Endodermal cell (in vitro differentiated cells): ENCODE measurements at places on chromosomes 1 and 21.

- DNase-seq = peak; percentile 55
These were observed 54.5 kb downstream of the PAPPA2 start for GRCh38 chr1:176517484-176517883.

GRCh38 chr21:33916200-33916567 lies 580 bp upstream of the ATP5PO start:
- DNase-seq = peak; percentile 50

GRCh38 chr1:22841860-22842281 lies 130.8 kb downstream of the LACTBL1 start:
- DNase-seq = no peak

DNA sequence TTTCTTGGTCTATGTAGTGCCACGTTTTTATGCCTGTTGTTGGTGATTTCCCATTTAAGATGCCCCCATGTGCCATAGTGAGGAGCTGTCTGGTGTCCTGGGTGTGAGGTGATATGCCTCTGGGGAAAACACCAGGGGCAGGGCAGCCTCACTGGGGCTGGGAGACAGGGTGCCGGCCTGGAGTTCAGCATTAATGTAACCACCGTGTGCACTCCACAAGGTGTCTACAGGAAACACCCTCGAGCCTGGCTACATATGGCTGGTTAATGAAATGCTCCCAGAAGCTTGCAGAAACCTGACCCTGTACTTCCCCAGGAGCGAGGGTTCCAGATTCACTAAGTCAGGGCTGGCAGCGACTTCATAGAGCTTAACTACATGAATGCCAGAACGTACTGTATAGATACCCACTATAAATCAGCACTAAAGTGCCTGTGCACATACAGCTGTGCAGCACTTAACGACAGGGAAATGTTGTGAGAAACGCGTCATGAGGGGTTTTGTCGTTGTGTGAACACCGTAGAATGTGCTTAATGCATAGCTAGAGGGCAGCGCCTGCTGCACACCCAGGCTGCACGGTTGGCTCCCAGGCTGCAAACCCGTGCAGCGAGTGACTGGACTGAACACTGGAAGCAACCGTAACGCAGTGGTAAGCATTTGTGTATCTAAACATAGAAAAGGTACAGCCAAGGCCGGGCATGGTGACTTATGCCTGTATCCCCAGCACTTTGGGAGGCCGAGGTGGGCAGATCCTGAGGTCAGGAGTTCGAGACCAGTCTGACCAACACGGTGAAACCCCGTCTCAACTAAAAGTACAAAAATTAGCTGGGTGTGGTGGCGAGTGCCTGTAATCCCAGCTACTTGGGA lies 10.4 kb downstream of the TFF2 start:
- DNase-seq = peak; percentile 24

- DNase-seq = no peak
These were observed 2.7 kb upstream of the RAB29 start for GRCh38 chr1:205777994-205778393.

DNA sequence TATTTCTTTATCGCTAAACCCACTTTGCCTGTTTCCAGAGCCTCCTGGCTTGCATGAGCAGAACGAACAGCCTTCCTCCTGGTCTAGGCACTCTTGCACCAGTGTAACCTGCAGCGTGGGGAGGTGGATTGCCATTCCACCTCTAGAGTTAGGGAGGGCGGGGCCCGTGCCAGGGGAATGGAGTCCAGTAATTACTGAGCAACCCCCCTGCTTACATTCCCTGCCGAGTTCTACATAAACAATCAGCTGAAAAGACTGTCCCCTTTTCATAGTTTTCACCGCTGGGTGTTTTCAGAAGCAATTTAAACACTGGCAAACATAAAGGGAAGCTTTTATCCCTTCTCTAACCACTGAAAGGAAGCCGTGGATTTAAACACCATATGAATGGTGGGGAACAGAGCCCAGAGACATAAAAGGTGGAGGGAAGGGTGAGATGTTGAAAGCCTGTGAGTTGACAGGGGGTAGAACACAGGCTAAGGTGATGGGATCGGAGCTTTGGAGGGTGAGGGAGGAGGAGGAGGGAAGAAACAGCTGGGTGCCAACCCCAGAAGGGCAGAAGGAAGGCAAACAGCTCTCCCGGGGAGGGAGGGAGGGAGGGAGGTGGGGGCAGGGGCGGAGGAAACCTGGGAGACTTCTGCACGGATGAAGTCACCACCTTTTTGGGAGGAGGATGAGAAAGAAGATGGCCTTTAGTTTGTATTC lies 68.0 kb upstream of the WDR26 start:
- DNase-seq = peak; percentile 86

- DNase-seq = peak; percentile 94
These were observed 306.2 kb downstream of the TTLL7 start for GRCh38 chr1:83692524-83693381.

DNA sequence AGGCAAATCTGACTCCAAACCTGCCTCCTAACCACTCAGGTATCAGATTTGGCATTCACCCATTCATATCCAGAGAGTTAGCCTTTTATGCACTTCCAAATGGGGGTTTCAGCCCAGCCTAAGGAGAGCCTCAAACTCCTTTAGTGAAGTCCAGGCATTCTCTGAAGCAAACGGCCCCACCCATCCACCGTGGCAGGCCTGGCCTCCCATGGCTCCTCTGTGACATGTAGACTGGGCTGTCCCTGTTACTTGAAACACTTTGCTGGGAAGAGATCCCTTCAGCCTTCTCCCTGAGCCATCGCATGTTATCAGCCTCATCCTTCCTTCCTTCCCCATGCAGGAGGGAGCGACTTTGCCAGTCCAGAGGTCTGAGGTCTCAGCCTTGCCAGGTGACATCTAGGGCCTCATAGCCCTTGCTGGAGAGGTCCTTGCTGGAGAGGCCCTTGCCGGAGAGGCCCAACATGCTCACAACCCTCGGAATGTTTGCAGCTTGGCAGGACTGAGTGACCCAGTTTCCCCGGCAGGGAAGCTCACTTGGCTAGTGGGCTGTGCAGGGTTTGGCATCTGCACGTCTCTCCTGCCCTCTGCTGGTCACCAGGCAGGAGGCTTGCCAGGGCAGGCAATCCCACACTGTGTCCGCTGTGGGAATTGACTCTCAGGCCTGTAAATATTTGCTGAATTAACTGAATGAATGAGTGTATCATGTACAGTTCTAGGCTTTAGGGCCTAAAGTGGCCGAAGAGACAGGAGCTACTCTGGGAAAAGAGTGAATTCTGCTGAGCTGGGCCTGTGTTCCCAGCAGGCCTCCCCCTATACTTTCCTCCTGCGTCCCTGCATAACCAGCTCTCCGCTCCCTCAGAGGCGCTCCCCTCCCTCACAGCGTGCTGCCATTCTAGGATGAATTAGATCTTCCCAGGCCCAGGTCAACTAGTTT lies 26.7 kb upstream of the RBM15 start:
- DNase-seq = peak; percentile 94

DNA sequence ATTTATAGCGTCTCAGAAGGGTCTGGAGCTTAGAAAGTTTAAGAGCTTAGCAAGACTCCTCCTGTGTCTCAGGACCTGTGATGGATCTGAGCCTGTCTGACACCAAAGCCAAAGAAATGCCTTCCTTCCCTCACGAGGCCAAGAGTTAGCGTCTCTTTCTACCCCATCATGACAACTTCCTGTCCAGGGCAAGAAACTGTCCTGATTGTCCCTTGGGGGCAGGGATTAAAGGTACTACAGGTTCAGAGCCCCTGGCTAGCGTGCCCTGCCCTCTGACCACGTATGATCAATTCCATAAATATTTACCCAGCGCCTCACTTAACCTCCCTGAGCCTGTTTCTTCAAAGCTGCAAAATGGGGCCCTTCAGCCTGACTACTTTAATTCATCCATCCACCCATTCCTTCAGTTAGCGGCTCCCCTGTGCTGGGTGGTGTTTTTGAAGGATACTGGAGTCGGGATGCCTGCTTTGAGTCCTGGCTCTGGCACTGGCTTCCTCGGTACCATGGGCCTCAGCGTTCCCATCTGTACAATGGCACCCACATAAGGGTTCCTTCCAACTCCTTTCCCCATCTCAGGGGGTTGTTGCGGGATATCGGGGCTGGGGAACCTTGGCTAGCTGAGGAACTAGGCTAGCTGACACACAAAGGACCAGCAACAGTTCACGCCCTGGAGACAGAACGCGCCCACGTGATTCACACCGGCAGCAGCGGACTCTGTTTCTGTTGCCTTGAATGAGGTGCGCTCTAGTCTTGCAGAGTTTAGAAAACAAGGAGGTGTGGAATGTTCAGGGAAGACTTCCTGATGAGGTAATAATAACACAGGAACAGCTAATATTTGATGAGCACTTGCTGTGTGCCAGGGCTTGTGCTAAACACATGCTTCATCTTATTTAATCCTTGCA lies 23.0 kb upstream of the EPHA2 start:
- DNase-seq = no peak

- DNase-seq = no peak
These were observed 99.0 kb downstream of the ZZZ3 start for GRCh38 chr1:77583483-77583882.

DNA sequence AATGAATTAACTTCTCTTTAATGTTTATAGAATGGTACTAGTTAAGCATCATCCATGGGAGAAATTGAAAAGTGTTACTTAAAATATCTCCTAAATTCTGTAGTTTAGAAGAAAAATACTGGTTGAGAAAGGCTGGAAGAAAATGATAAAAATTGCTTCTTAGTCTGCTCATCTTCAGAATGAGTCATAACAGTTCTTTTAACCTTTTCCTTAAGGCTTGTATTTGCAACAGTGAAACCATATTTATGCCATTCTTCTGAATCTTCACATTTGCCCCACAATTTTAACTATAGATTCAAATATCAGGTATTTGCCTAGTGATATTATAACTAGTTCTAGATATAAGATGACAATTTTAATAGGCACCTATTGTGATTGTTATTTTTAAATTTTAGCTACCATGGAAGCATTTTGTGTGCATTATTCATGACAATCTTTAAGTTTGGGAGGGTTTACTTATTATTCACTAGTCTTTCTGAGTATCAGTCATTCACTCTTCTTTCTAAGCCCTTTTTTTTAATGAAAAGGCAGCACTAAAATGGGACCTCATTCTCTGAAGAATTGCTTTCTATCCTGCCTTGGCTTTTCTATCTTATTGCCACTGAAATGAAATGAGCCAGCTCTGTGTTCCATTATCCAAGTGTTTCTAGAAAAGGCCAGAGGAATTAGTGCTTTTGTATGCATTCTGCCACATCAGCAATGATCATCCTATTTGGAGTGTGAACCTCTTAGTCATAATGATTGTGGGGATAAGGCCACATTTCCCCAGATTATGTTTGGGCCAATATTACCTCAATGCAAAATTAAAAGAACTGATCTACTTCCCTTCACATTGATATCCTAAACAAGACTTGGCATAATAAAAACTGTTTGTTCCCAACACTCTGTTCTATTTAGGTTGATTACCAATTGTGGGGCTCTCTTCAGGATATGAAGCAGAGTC lies 58.4 kb downstream of the SAMSN1 start:
- no peak for DNase-seq

- no peak for DNase-seq
These were observed 25.6 kb downstream of the DPYD start for GRCh38 chr1:97895278-97895677.

DNA sequence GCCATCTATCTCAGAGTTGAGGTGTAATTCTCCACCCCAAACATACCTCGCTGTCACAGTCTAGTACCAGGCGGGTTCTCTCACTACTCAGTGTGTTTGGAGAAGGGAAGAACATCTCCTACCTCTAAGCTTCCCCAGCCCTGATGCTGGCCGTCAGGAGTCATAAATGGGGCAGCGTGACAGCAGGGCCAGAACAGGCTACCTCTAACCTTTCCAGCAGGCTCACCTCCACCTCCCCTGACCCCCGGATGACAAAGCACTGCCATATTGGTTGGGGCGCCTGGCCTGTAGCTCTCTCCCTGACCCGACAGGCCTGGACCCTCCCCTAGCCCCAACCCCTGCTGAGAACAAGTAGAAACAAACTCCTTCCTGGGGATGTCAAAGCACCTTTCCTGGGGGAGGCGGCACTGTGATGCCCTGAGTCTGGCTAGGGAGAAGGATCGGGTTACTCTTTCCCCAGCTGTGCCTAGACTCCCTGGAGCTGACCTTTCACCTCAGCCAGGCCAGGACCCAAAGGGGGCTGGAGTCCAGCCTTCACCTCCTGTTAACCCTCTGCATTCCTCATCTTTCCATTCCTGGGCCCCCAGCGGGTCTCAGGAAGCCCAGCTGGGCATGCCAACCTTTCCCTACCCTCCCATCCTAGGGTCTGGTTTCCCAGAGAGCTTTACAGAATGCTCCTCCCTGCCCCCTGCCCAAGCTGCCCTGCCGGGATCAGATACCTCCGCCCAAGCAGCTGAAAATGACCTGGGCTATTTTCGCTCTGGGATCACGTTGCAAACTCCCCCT lies 34.2 kb downstream of the AHDC1 start:
- DNase-seq = peak; percentile 80

DNA sequence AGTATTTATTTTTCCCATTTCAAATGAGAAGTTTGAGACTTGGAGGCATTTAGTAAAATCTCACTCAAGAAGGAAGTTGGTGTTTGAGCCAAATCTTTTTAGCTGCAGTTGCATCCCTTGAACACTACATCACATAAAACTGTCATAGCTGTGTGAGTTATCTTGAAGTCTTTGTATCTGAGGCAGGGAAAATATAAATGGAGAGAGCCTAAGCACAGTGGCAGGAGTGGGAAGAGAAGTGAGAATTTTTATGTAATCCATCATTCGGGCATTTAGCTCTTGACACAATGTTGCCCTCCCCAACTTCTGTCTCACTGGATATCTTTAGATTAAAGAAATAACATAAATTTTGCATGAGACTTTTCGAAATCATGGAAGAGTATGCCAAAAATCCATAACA lies 235.4 kb upstream of the GREM2 start:
- DNase-seq = no peak

- no peak for DNase-seq
These were observed 325.8 kb downstream of the RYR2 start for GRCh38 chr1:237367758-237368157.

DNA sequence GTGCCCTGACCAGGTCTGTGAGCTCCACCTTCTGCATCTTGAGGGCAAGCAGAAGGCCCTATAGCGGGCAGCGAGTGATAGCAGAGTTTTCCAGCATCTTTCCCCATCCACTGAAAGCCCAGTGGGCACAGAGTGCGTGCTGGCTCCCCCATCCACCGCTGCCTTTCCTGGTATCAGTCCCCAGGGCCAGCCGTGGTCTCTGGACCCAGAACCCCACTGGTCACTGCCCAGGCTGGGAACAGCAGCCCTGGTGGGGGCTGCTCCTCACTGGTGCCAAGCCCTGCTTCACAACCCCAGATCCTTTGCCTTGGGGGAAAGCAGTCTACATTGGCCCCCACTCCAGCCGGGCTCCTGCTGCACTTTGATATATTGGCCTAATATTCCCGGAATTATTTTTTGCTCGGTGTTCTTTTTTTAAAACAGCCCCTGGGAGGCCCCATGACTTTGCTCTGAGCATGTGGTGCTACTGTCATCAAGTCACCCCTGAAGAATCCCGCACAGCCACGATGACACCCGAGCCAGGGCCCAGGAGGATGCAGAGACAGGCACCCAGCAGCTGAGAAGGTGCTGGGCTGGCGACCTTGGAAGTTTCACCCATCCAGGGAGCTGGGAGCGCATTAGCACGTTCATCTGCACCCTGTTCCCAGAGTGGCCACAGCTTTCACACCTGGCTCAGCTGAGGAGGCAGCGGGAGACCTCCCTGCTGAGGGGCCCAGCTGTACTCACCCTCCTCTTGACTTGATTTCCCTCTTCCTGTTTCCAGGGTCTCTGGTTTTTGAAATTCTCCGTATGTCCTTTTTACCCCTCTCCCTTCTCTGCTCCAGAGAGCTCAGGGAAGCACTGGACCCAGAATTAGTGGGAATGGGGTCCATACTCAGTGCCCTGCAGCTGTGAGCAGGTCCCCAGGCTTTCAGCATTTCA lies 56.9 kb downstream of the KLHDC7A start:
- peak; percentile 38 for DNase-seq
